ENCODE measurements at places on chromosomes 12 and 14.

DNA sequence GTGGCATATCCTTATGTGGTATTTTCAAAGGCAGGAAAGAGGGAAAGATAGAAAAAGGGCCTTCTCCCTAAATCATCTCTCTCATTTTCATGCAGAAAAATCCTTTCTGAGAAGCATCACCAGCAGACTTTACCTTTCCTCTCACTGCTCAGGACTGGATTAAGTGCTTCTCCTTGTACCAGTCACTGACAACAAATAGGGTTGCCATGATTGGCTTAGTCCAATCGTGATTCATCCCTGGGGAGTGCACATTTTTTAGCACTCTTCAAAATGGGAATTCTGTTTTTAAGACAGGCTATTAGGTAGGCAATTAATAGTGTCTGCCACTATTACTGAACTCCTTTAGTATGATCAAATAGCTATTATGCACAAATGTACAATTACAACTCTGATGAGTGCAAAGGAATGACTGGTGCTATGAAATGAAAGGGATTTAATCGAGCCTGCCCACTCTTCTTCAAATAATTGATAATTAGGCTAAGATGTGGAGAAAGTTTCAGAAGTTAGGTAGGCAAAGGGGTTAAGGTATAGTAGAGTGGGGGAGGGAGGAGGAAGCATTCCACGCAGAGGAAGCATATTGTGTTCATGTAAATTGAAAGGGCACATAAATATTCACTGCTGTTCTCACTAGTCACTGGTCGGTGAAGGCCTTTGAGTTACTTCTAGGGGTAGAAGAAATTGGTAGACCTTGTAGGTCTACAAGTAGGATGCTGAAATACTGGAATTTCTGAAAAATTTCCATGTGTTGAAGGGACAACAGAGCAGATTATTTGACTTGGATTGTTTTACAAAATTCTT lies 84.0 kb downstream of the MSRB3 start:
- DNase-seq: no peak

DNA sequence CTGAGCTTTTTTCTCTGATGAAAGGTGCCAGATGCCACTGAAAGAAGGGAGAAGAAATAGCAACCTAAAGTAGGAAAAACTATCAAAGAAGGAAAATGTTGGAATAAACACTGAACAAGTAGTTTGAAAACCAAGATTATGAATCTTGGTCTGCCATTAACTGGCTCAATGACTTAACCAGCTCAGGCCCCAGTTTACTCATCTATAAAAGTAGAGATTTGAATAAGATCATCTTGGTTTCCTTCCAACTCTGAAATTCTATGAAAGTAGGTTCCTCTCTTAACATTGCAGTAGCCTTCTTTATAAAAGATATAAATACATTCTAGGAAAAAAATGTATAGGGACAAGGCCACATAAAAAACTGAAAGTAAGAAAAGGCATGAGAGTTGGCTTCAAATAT lies 16.1 kb upstream of the CCND2 start:
- DNase-seq: no peak

DNA sequence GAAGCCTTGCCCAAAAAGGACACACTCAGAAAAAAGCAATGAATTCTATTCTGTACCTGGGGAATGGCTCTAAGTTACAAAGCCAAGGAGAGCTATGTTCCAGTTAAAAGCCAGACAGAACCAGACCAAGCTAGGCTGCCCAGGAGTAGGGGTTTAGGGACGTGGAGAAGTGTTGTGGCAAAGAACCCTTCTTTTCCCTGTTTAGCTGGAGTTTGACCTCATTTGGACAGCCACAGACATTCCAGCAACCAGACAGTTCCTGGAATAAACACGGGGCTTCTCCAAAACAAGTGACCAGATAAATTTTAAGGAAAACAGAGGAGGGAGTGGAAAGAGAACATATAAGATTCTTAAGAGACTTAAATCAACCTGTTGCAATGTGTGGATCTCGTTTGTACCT lies 62.3 kb downstream of the GCH1 start:
- DNase-seq: no peak

DNA sequence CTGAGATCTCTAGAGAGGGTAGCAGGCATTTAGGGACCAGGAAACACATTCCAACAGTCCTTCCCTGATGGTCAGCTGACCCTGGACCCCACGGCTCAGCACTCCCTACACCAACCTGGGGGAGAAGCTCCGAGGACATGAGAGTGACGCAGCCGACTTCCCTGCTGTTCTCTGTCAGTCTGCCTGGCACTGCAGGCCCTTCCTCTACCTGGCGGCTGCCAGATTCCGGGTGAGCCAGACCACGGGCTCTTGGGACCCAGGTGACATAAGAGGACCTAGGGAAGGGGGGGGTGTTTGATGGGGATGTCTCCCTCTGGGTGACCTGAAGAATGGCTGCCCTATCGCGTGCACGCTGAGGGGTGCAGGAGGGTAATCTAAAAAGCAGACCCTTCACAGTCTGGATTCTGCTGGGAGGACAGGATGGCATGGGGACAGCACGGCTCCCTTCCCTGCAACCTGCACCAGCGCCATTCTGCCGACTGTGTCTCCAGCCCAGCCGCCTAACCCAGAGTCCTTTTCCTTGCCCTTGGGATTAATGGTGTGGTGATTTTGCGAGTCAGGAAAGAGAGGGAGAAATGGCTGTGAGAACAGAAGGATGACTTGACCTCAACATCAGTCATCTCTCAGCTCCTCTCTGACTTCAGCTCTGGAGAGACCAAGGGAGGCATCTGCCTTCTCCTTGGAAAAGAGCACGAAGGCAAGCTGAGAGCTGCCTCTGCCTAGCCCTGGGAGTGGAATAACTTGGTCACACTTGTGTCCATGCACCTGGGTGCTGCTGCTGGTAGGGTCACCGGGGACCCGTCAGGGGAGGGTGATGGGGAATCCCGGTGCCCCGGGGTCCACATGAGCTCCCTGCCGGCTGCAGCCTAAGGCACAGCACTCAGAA lies 158.5 kb downstream of the CALM1 start:
- no peak for DNase-seq

DNA sequence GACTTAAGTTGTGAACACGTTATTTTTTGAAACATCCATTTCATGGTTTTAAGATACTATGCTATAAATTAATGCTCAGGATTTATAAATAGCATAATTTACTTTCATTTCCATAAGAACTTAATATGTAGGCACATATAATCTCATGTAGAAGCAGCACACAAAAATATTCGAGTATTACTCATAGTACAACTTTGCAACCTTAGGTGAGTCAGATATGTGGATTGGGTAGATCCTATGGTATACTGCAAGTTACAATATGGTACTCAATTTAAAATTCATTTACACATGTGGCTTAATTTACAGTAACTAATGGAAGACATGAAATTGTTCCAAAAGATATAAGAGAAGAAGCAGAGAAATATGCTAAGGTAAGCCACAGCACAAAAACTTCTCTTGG lies 26.0 kb downstream of the PSMA3 start:
- no peak for DNase-seq

GRCh38 chr12:117111386-117111785 lies 12.2 kb upstream of the TESC start:
- DNase-seq: no peak
